T-helper 22 cell (primary cell): ENCODE measurements at places on chromosomes 2 and 18.

GRCh38 chr2:175930504-175930903 is 71.6 kb downstream of the LNPK start:
- no peak for DNase-seq

DNA sequence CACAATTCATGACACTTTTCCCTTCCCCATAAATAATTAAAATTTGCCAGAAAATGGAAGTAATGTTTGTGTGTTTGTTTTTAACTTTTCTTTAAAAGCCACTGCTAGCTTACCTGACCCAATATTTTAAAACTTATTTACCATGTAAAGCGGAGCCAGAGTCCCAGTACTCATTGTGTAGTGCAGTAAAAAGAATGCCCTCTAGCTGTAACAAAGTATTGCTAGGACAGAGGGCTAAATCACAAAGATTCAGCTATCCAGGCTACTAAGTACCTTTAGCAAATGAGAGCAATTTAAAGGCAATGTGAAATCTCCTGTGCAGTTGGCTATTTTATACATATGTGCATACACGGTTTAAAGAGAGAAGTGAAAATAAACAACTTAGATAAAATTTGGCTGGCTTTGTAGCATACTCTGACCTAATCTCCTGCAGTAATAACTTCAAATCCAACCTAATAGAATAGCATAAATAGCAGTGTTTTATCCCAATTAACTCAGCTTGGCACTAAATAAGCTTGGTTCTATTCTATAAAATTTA is 997.4 kb upstream of the PIK3C3 start:
- no peak for DNase-seq

DNA sequence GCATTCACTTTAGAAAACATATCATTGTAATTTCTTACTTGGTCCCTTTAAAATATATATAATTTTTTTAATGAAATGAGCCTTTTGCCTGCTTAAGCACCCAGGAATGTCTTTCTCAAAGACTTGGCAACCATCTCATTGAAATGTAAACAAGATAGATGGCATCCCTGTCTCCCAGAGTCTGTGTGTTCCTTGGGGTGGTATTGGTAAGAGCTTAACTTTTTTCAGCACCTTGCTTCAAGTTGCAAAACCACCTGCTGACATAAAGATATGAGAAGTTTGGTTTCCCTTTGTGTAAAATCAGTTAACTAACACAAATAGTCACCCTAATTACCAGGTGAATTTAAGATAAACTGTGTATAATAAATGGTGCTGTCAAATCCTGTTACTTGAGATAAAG is 266.9 kb downstream of the DSC3 start:
- no peak for DNase-seq

GRCh38 chr18:79554321-79554720 is 125.3 kb upstream of the CTDP1 start:
- DNase-seq: no peak

- DNase-seq: no peak
Measured at GRCh38 chr2:159160412-159160811, 126.1 kb downstream of the WDSUB1 start.

GRCh38 chr2:70964133-70964532 is 14.3 kb upstream of the ANKRD53 start:
- DNase-seq: no peak

DNA sequence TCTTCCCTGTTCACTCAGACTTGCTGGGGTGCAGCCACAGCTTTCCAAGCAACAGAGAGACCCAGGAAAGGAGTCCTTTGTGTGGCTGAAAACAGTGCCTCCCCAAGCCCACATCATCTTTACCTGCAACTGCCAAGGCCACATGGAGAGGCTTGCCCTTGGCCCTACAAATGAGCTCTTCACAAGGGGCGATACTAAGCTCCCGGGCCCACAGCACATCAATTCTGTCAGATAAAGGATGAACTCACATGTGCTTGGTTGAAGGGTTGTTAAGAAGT is 42.3 kb upstream of the SH3RF3 start:
- DNase-seq: no peak

GRCh38 chr18:76457475-76457874 is 37.6 kb downstream of the ZNF516 start:
- DNase-seq: no peak

DNA sequence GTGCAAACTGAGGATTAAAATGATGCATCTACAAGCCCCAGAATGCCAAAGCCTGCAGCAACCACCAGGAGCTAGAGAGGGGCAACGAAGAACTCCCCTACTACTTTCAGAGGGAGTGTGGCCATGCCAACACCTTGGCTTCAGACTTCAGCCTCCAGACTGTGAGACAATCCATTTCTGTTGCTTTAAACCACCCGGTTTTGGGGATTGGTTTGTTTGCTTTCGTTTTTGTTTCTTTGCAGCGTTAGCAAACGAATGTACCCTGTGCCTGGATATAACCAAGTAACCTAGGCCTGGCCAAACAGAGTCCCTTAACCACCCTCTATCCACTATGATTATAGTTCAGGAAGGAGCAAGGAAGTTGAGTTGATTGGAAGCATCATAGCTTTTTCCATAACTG is 171.2 kb upstream of the NCK2 start:
- DNase-seq: no peak
